ENCODE measurements at places on chromosomes 11 and 22. TPM values are rescaled to one million over a fixed set of nuclear protein-coding genes. Genes with fewer than 3 reads are reported as not detected.

DNA sequence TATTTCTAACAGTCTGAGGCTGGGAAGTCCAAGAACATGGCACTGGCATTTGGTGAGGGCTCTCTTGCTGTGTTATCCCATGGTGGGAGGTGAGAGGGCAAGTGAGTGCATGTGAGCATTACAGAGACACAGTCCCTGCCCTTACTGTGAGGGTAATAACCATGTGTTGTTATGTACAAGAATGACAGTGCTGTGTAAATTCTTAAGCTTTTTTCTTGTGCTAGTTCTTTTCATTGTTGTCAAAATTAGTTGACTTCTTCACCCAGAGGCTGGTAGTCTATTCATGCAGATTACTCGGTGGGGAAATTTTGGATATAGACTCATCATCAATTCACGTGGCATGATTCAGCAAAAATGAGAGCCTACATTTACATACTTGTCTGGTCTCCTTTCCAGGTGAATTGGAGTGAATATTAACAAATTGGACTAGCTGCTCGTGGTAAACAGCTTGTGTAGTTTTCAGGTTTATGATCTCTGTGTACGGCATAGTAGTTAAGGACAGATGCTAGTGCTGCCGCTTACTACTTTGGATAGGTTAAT lies 49.3 kb downstream of the ATXN10 start:
- no peak for DNase-seq

GRCh38 chr11:132999031-132999430 lies 533.3 kb downstream of the OPCML start:
- peak; percentile 66 for DNase-seq

- DNase-seq, result no peak
These were observed 67.7 kb downstream of the APOL5 start for GRCh38 chr22:35785181-35785923.

The PGA4 gene
- total RNA-seq, result not detected

The FAM227A gene
- total RNA-seq, result 3.3 TPM
